Liver (tissue), 10 donors: ENCODE measurements at places on chromosomes 3 and 15. TPM values are rescaled to one million over a fixed set of nuclear protein-coding genes. Genes with fewer than 3 reads are reported as not detected.

DNA sequence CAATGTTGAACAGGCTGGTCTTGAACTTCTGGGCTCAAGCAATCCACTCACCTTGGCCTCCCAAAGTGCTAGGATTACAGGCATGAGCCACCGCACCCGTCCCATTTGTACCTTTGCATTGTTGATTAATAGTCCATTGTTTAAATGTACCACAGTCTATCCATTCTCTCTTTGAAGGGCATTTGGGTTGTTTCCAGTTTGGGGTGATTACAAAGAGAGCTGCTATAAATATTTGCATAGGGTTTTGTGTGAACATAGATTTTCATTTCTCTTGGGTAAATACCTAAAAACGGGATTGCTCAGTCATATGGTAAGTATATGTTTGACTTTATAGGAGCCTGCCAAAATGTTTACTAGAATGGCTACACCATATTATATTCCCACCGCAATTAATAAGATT lies 13.7 kb upstream of the PTPRG start:
- no peak overlapping the region for H3K27ac ChIP-seq
- no peaks in the 10 kb centered on the region for H3K27me3 ChIP-seq
- DNase-seq = no peak
- H3K4me1 ChIP-seq = no peaks in the 10 kb centered on the region

DNA sequence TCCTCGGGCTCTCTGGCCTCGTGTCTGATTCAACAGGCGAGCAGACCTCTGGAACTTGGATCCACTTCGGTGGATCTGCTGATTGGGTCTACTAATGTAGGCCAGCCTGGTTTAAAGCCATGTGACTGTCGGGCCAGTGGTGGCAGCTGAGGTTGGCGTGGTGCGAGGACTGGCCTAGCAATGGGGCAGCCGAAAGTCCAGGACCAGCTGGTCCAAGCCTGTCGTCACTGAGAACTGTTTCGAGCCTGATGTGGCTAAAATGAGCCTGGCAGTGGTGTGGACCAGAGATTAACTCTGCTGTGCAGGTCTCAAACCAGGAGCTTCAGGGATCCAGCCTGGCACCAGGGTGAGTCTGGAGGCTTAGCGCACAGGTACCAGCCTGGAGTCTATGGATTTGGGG lies 56.4 kb upstream of the ROBO1 start:
- no peaks in the 10 kb centered on the region for H3K36me3 ChIP-seq
- no peak overlapping the region for H3K27ac ChIP-seq
- no peak overlapping the region for H3K4me3 ChIP-seq
- H3K27me3 ChIP-seq = no peaks in the 10 kb centered on the region
- H3K4me1 ChIP-seq = no peaks in the 10 kb centered on the region
- no peak for DNase-seq

DNA sequence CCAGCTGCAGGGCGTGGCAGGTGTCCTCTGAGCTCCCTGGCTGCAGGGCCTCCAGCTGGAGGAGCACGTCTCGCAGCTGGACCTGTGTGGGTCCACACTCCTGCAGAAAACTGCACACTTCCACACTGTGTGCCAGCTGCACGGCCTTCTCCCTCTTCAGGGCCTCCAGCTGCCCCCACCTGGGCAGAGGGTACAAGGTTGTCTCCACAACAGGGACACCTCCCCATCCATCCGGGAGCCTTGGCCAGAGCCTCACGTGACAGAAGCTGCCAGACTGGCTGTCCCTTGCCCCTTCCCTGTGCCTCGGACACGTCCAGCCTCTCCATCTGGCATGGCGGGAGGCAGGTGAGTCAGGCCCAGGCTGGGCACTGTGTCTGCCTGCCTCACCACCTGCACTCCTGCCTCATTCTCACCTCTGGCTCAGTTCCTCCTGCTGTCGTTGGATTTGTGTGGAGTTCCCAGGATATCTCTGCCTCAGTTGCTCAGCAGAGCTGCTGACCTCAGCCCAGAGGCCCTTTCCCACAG lies 14.5 kb downstream of the SPTBN5 start:
- H3K4me1 ChIP-seq = peaks cover 21% of the 10 kb centered on the region
- H3K36me3 ChIP-seq = no peaks in the 10 kb centered on the region
- no peak overlapping the region for H3K4me3 ChIP-seq

GRCh38 chr15:70192041-70192440 lies 94.3 kb upstream of the TLE3 start:
- DNase-seq = no peak
- peaks cover 27% of the 10 kb centered on the region for H3K4me1 ChIP-seq
- no peaks in the 10 kb centered on the region for H3K27me3 ChIP-seq
- no peaks in the 10 kb centered on the region for H3K36me3 ChIP-seq
- no peak overlapping the region for H3K27ac ChIP-seq
- H3K4me3 ChIP-seq = no peak overlapping the region

- DNase-seq = no peak
- H3K27me3 ChIP-seq = no peaks in the 10 kb centered on the region
- no peaks in the 10 kb centered on the region for H3K36me3 ChIP-seq
- H3K4me1 ChIP-seq = peaks cover 13% of the 10 kb centered on the region
Measured at GRCh38 chr3:188633206-188633605, 479.2 kb downstream of the LPP start.

GRCh38 chr3:114691871-114692270 lies 398.0 kb downstream of the TIGIT start:
- peaks cover 3% of the 10 kb centered on the region for H3K36me3 ChIP-seq
- no peak overlapping the region for H3K4me3 ChIP-seq
- no peak overlapping the region for H3K27ac ChIP-seq
- H3K4me1 ChIP-seq = no peaks in the 10 kb centered on the region
- DNase-seq = no peak

GRCh38 chr15:70291305-70292075 lies 193.8 kb upstream of the TLE3 start:
- no peak overlapping the region for H3K27ac ChIP-seq
- H3K36me3 ChIP-seq = no peaks in the 10 kb centered on the region
- no peak for DNase-seq
- H3K4me3 ChIP-seq = no peak overlapping the region

- no peaks in the 10 kb centered on the region for H3K4me1 ChIP-seq
- no peak overlapping the region for H3K4me3 ChIP-seq
- H3K36me3 ChIP-seq = no peaks in the 10 kb centered on the region
- no peak overlapping the region for H3K27ac ChIP-seq
- no peak for DNase-seq
Measured at GRCh38 chr3:139893267-139893962, 41.6 kb upstream of the CLSTN2 start.

GRCh38 chr3:153291059-153291685 lies 129.1 kb downstream of the RAP2B start:
- H3K36me3 ChIP-seq = no peaks in the 10 kb centered on the region
- H3K4me3 ChIP-seq = no peak overlapping the region
- peaks cover 3% of the 10 kb centered on the region for H3K27me3 ChIP-seq
- no peak for DNase-seq
- H3K27ac ChIP-seq = no peak overlapping the region

DNA sequence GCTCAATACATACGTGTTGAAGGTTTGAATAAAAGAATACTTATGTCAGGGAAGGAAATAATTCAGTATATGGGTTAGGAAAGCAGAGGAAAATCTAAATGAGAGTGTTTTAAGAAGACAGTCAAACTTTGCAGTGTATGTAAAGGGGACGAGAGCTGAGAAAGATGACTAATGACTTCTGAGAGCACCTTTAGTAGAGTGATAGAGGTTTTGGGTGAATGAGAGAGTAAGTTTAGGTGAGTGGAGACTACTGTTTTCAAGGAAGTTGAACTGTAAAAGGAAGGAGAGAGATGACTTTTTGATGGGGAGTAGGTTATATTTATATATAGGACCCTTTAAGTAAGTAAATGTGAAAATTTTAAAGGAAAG lies 9.4 kb downstream of the TBC1D23 start:
- no peaks in the 10 kb centered on the region for H3K36me3 ChIP-seq
- peaks cover under 1% of the 10 kb centered on the region for H3K4me1 ChIP-seq
- H3K4me3 ChIP-seq = no peak overlapping the region
- no peaks in the 10 kb centered on the region for H3K27me3 ChIP-seq
- DNase-seq = no peak

The C3orf22 gene
- total RNA-seq = not detected

The CORO2B gene
- 0.65 TPM for total RNA-seq

The AMOTL2 gene
- total RNA-seq = 5.0 TPM

The SLC28A2 gene
- 0.19 TPM for total RNA-seq

The CP gene
- 1,260 TPM for total RNA-seq

The KIF15 gene
- total RNA-seq = under 0.01 TPM

The SMCO1 gene
- not detected for total RNA-seq

The ADGRG7 gene
- total RNA-seq = 65.5 TPM

The TRPM1 gene
- not detected for total RNA-seq

The GUCA1C gene
- not detected for total RNA-seq

The MYD88 gene
- total RNA-seq = 60.3 TPM

The ARPIN gene
- total RNA-seq = 7.2 TPM

The SHC4 gene
- 0.19 TPM for total RNA-seq

The ABI3BP gene
- 1.9 TPM for total RNA-seq
